Umbilical cord (tissue), 2 donors: ENCODE measurements at places on chromosomes 2 and 18.

DNA sequence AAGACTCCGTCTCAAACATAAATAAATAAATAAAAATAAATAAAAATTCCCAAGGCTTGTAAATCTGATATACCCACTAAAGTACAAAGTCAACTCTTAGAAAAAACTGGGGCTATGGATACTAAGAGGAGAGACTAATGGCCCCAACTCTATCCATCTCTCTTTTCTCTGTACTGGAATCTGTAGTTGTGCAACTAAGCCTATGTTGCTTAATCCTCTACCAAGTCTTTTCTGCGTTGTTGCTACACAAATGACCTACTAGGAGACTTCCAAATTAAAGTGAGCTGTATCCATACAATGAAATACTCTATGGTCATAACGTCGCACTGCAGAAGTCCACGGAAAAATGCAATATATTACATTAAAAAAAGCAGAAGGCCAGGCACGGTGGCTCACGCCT lies 8.1 kb downstream of the MRPS5 start:
- no peak for DNase-seq

DNA sequence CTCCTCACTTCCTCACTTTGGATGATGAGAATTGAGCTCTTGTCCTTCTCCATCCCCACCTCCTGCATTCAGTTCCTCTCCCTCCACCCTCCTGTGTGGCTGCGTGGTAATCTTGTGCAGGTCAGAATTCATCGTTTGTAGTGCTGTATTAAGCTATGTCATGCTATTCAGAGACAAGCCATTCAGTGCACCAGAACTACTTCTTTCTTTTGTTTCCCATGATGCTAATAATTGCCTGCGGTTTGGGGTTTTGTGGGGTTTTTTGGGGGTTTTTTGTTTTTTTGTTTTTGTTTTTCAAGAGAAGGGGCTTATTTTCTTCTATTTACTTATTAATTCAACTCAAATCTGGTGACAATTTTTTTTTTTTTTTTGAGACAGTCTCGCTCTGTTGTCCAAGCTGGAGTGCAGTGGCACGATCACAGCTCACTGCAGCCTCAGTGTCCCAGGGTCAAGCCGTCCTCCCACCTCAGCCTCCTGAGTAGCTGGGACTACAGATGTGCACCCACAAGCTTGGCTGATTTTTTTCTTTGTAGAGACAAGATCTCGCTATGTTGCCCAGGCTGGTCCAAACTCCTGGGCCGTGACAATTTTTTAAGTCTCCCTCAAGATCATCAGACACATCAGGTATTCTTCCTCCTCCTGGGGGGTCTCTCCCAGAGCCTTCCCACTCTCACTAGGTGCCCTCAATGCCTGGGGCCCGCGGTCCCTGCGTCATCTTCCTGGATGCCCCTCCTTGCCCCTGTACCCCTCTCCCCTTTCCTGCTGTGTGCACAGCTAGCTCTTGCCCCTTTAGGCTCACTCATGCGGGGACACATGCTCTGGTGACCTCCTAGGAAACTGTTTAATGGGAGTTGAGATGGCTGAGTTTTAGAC lies 37.8 kb downstream of the MAL start:
- DNase-seq, result no peak

DNA sequence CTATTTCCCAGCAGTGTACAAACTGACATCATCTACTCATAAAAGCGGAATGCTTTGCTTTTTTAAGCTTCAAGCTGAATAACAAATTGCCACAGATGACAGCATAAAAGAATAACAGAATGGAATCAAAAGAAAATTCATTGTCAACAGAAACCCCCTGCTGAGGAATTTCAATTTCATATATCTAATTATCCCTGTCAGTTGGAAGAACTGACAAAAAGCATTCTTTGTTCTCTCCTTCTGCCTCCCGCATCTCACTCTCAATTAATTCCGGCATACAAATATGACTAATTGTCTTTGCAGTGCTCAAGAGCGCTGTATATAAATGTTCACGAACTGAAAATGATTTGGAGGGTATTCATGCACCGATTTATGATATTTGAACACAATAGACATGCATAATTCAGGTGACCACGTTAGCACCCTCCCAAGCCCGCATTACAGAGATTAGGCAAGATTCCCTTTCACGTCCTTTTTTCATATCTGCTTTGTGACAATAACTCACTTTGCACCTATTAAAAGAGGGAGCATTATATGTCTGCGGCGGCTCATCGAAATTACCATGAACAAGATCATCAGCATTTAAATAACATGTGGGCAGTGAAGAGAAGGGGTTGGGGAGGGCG lies 277.7 kb upstream of the SALL3 start:
- peak; percentile 5 for DNase-seq

DNA sequence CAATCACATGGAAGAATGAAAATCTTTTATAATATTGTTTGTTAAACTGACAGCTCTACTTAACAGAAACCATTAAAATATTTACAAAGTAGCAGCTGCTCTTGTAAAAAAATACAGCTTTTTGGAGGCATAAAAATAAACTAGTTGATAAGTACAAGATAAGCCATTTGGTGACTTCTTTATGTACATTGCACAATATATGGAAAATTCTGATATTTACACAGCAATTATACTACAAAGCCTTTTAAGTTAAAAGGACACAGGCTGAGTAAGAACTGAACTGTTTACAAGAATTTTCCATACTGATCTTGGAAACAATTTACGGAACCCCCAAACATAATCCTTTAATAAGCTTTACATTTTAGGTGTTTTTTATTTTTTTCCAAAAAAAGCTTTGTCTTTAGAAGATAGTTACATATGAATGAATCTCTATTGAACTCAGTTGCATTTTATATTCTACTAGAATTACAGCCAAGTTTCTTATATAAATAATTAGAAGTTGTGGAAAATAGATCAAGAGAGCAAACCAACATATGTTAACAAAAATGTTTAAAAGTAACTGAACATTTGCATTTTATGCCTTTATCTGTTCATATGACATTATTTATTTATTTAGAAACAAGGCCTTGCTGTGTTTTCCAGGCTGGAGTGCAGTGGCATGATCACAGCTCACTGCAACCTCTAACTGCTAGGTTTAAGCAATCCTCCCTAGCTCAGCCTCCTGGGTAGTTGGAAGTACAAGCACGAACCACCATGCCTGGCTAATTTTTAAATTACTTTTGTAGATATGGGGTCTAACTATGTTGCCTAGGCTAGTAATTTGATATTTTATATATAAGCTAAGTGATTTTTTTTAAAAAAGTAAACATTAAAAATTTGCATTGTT lies 142.5 kb downstream of the OTX1 start:
- no peak for DNase-seq

DNA sequence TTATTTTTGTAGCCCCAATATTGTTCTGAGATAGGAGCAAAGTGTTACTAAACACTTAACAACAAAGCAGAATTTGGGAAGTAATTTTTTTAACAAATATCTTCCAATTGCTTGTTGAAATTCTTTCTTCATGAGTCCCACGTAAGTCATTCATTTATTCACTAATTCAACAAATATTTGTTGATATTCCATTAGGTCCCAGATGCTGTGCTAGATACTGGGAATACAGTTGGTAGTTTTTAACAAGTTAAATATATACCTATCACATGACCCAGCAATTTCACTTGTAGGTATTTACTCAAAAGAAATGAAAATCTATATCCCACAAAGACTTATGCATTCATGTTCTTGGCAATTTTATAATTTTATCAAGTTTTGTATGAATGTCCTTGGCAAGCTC lies 7.0 kb upstream of the BBS5 start:
- DNase-seq, result no peak

DNA sequence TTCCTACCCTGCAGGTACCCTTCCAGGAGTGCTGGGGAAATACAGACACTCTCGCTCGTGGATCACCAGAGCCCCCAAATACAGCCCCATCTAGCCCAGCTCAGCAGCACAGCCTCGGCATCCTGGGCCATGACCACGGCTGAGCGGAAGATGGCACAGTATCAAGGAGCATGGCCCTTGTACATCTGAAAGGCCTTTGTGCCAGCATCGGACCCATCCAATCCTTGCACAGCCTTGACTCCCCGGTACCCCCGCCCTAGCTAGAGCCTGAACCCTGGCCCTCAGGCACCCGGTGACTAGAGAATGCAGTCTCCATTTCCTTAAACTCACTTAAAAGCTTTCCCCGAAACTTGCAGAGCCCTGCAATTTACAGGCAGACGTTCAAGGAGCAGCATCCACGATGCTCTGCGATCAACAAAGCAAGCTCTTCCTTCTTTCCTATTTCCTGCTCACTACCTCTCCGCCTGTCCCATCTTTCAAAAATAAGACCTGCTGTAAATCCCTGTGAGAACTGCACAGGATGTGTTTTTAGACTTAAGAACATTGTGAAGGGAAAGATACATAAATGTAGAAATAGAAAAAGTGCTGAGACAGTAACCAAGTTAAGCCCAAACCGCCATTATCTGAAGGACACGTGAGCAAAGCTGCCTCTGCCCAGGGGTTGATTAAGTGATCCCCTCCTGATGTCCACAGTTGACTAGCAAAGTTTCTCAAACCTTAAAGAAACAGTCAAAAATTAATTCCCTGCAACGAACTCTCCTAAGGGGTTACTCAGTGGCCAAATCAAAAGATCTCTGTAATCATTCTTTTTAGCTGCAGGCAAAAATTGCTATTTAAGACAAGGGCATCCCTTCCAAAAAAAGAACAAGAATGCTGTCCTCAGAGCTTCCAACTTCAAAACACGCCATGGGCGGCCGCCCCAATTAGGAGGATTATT lies 48.5 kb downstream of the ZNF516 start:
- DNase-seq, result peak; percentile 47

DNA sequence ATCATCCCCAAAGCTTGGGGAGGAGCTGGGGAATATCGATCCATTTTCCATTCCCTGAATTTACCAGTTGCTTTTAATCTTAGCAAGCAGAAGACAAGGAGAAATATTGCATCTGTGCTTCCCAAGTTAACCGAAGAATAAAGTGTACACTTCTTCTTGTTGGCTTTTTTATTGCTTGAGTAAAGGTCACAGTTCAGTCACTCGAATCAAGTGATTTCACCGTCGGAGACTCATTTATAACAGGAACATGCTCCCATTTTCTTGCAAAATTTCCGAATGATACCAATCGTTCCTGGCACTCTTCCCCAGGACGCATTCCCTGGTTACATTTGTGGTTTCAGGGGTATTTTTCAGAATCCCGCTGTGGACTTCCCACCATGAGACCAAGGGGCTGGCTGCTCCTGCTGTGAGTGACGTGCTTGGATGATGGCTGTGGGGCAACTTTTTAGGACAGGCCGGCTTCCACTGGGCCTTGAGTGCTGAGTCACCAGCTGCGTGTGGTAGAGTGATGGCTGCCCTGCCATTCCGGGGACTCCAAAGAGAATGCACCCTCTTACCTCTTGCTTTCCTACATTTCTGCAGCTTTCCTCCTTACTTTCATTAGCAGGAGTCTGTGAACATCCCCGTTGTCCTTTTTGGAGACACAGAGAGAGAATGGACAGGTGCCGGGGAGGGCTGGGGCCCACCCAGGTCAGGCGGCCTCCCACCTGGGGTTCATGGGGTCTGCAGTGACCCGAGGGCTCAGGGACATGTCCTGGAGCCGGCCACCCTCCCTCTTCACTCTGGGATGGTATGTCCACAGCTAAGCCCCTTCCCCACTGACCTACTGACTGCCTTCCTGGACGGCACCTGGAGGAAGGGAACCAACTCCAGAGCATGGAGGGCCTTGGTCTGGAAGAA lies 60.7 kb upstream of the HDAC4 start:
- no peak for DNase-seq

DNA sequence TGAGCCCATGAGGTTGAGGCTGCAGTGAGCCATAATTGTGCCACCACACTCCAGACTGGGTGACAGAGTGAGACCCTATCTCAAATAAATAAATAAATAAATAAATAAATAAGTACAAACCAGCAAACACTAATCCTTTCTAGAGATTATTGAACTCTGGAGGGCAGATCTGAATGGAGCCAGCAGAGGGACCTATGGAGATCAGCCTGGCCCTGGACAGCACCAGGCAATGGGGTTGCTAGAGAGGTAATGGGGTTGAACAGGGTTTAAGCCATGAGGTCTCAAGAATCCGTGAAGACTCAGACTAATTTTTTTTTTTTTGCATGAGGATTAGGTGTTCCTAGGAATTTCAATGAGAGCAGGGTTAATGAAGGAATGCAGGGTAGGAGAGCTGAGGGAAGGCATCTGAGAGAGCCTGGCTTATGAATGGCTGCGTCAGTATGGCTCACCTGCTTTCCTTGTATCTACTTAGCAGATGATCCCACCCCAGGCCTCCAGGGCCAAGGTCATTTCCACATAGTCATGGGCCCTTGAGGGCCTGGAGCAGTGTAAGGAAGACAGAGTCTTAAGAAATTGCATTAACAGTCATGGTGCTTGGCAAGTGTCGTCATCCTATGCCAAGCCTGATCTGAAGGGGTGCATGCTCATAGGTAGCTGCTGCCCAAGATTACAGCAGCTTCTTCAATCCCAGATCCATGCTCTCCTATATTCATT lies 34.6 kb upstream of the IL37 start:
- DNase-seq, result no peak

DNA sequence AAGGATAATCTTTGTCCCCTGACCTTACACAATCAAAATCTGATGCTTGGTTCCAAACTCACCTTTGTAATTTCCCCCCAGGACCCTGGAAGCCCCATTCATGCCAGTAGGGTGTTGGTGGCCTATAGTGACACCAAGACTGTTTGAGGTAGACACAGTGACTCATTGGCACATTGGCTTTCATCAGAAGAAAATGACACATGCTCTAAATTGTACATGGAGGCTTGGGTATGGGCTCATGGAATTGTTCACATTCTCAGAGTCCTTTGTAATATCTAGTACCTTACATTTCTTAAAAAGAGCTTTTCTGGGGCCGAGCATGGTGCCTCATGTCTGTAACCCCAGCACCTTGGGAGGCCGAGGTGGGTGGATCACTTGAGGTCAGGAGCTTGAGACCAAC lies 61.2 kb upstream of the LRPPRC start:
- no peak for DNase-seq

DNA sequence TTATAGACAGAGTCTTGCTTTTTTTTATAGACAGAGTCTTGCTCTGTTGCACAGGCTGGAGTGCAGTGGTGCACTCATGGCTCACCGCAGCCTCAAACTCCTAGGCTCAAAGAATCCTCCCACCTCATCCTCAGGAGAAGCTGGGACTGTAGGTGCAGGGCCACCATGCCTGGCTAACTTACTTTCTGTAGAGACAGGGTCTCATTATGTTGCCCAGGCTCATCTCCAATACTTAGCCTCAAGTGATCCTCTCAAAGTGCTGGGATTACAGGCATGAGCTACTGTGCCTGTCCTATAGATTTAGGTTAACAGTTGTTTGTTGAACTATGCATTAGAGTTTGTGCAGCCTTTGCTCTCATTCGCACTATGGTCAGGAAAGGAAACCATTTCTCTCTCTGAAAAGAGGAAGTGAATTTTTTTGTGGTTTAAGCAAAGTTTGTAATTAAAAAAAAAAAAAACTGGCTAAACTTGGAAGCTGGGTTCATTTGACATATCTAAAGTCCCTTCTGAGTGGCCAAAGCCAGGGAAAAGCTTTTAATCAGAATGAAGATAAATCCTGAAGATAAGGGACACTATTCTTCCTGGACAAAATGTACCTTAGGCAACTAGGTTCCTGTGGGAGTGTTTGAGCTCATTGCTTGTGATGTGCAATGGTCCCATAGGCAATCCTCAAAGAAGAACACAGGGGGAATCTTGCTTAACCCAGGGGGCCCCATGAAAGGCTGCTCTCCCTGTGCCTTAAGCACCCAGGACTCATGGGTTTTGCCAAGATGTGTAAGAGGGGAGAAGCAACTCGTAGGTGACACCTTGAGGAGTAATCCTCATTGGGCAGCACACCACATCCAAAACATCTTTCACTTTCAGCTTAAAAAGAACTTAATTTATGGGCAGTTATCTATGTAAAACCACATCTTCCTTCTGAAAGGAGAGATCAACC lies 201.7 kb downstream of the MREG start:
- DNase-seq, result no peak

- DNase-seq, result no peak
Observed at GRCh38 chr18:62767321-62767720, 52.0 kb downstream of the PHLPP1 start.
